ENCODE measurements at places on chromosomes 11 and 22. TPM values are rescaled to one million over a fixed set of nuclear protein-coding genes. Genes with fewer than 3 reads are reported as not detected.

- peaks cover 63% of the 10 kb centered on the region for H3K36me3 ChIP-seq
- H3K4me1 ChIP-seq, result peaks cover 92% of the 10 kb centered on the region
- peak overlapping the region; percentile 39 for H3K27ac ChIP-seq
- DNase-seq, result no peak
Measured at GRCh38 chr22:30313527-30314363, 13.0 kb downstream of the TBC1D10A start.

- DNase-seq, result no peak
- H3K4me1 ChIP-seq, result no peaks in the 10 kb centered on the region
- H3K27ac ChIP-seq, result no peak overlapping the region
- no peaks in the 10 kb centered on the region for H3K36me3 ChIP-seq
- no peak overlapping the region for H3K4me3 ChIP-seq
- H3K27me3 ChIP-seq, result no peaks in the 10 kb centered on the region
Measured at GRCh38 chr11:5258543-5259262, 4.1 kb upstream of the HBG2 start.

GRCh38 chr11:62882431-62882749 lies 1.7 kb downstream of the SLC3A2 start:
- no peaks in the 10 kb centered on the region for H3K27me3 ChIP-seq
- H3K4me1 ChIP-seq, result peaks cover 51% of the 10 kb centered on the region
- peak overlapping the region; percentile 100 for H3K4me3 ChIP-seq
- no peak for DNase-seq

OR6A2 gene
- 0.05 TPM for total RNA-seq

OR51I1 gene
- total RNA-seq, result not detected

DEUP1 gene
- total RNA-seq, result not detected

ABTB2 gene
- 0.97 TPM for total RNA-seq

MS4A3 gene
- not detected for total RNA-seq
